ENCODE measurements at places on chromosomes 1 and 21.

- no peak for DNase-seq
Observed at GRCh38 chr1:176531921-176532897, 69.2 kb downstream of the PAPPA2 start.

GRCh38 chr1:95181096-95181495, 52.9 kb upstream of the RWDD3 start:
- DNase-seq = no peak

DNA sequence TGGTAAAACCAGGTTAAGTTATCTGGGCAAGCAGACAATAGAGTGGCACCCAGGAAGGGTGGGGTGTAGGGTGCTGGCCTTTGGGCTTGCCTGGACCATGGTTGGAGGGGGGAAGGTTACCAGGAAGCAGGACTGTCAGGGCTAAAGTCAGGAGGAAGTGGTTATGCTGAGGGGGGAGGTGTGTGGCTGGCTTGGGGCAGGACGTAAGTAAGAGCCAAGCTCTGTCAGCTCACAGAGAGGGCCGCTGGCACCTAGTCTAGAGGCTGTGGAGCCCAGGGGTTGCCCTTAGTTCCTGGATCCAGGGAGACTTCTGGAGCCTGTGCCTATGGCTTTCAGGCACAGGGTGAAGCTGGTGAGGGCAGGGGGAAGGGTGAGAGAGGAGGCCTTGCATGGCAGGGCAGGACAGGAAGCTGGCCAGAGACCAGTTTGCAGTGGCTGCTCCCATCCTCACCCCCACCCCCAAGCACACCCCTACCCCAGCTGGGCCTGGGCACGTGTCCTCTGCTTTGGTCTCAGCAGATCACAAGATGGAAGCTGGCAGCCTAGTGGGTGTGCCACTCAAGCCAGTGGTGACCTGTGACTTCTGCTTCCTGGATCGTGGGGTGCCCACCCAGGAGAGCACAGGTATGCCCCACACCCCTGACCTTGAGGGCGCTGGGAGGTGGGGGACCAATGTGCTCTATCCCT, 20.5 kb upstream of the SMYD3 start:
- no peak for DNase-seq

- DNase-seq = no peak
Observed at GRCh38 chr21:35530766-35531165, 481.7 kb upstream of the RUNX1 start.

GRCh38 chr1:91557039-91557690, 56.5 kb downstream of the CDC7 start:
- no peak for DNase-seq

DNA sequence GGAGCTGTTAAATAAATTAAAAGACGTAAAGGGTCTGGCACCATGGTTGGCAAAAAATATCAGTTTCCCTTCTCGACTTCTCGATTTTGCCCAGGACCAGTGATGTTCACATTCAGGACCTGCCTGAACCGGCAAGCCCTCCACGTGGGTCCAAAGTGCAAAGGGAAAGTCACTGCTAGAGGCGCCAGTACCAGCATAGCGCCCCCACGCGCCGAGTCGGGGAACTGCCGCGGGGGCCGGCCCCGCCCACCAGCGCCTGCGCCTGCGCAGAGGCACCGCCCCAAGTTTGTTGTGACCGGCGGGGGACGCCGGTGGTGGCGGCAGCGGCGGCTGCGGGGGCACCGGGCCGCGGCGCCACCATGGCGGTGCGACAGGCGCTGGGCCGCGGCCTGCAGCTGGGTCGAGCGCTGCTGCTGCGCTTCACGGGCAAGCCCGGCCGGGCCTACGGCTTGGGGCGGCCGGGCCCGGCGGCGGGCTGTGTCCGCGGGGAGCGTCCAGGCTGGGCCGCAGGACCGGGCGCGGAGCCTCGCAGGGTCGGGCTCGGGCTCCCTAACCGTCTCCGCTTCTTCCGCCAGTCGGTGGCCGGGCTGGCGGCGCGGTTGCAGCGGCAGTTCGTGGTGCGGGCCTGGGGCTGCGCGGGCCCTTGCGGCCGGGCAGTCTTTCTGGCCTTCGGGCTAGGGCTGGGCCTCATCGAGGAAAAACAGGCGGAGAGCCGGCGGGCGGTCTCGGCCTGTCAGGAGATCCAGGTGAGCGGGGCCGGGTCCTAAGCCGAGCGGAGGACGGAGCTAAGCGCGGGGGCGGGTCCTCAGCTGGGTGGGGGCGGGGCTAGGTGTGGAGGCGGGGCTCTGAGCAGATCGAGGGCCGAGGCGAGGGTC, at the start of gene PINK1:
Gene PINK1, plus strand, starts transcription at position 269 of the 875 bp plus-strand sequence. Its CDS starts 91 bp downstream, at position 360.
- peak; percentile 75 for DNase-seq

GRCh38 chr1:62725255-62725654, 37.1 kb upstream of the DOCK7 start:
- DNase-seq = no peak

GRCh38 chr1:19374083-19374801, 62.1 kb downstream of the SLC66A1 start:
- no peak for DNase-seq

GRCh38 chr1:59670662-59671061, 144.1 kb upstream of the HOOK1 start:
- no peak for DNase-seq

GRCh38 chr1:84165601-84166000, 21.5 kb downstream of the PRKACB start:
- no peak for DNase-seq

GRCh38 chr1:223048026-223048425, 95.0 kb downstream of the TLR5 start:
- no peak for DNase-seq

DNA sequence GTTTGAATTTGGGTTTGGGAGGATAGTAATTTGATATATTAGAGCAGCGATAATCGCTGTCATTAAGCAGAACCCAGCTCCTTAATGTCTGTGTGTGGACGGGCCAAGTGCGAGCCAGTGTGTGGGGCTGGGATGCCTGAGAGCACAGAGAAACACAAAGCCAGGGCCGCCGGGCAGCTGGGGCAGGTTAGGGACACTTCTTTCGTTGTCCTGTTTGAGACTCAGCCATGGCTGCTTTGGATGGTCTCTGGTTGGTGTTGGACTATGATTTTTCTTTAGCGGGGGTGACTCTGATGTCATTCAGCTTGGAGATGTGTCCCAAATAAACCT, 33.4 kb downstream of the ABCG1 start:
- no peak for DNase-seq

DNA sequence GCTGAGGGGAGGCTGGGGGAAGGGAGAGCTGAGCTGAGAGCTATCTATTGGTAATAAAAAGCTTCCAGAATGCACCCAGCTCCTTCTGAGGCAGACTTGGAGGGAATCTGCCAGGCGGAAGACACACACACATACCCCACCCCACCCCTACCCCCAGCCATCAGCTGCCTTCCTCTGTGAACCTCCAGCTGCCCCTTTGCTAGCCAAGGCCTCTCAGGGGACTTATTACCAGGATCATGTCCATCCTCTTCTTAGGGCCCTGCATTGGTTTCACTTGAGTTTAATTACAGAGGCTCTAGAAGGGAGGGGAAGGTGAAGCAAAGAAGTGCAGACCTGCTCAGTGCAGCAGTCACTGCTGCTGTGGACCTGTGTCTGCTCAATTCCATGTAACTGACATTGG, 156.4 kb downstream of the OMA1 start:
- no peak for DNase-seq

DNA sequence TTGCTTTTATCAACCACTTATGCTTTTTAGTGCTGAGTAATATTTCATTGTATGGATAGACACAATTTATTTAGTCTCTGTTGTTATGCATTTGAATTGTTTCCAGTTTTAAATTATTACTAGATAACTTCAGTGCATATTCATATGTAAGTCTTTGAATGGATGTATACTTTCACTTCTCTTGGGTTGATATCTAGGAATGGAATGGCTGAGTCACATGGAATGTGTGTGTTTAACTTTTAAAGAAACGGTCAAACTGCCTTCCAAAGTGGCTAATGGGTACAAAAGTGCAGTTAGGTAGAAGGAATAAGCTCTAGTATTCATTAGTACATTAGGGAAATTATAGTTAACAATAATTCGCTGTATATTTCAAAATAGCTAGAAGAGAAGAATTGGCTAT, 82.4 kb downstream of the NPHS2 start:
- no peak for DNase-seq

GRCh38 chr1:54464477-54465146, 58.4 kb upstream of the SSBP3 start:
- DNase-seq = no peak

GRCh38 chr1:209920844-209921243, 17.2 kb upstream of the SYT14 start:
- DNase-seq = no peak

DNA sequence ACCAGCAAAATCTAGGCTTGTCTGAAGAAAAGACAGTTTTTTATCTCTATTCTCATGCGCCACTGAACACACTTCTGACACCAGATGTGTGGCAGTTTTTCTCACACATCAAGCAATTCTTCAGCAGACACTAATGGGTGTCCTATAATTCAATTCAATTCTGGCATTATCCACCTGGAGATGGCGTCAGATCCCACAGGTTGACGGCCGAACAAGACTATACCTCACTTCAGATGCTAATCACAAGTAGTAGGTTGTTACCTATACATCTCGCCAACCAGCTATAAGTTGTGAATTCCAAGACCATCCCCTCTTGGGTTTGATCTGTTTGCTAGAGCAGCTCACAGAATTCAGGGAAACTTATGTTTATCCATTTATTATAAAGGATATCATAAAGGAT, 89.9 kb upstream of the ARTN start:
- no peak for DNase-seq

DNA sequence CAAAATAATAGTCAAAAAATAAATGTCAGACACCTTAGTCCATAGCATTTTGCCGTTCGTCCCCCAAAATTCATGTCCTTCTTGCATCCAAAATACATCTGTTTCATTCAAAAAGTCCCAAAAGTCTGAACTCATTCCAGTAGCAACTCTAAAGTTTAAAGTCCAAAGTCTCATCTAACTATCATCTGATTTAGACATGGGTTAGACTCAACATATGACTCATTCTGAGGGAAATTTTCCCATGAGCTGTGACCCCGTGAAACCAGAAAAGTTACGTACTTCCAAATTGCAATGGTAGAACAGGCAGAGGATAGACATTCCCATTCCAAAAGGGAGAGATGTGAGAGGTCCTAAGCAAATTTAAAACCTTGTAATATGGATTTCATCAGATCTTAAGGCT, 48.6 kb upstream of the CACHD1 start:
- no peak for DNase-seq

DNA sequence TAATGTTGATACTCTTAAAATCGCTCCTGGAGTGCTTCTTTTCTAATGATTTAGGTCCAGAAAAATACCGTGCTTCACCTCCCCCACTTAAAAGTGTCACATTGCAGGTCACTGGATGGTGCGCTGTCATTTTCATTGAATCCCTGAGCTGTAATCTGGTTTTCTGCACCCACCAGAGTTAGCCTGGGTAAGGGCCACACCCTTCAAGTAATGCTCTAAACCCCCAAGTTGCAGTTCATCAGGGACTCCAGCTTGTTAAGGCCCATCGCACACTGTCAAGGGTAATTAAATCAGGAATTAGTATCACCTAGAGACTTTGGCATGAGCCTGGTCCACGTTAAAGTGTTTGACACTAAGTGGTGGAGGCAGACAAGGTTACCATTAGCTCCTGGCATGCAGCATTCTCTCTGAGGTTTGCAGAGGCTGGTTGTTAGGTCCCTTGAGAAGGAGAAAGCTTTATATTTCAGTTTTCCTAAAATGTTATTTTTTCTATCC, 34.0 kb downstream of the ASTN1 start:
- DNase-seq = no peak

- DNase-seq = no peak
Observed at GRCh38 chr1:216051071-216051470, 372.2 kb downstream of the USH2A start.

DNA sequence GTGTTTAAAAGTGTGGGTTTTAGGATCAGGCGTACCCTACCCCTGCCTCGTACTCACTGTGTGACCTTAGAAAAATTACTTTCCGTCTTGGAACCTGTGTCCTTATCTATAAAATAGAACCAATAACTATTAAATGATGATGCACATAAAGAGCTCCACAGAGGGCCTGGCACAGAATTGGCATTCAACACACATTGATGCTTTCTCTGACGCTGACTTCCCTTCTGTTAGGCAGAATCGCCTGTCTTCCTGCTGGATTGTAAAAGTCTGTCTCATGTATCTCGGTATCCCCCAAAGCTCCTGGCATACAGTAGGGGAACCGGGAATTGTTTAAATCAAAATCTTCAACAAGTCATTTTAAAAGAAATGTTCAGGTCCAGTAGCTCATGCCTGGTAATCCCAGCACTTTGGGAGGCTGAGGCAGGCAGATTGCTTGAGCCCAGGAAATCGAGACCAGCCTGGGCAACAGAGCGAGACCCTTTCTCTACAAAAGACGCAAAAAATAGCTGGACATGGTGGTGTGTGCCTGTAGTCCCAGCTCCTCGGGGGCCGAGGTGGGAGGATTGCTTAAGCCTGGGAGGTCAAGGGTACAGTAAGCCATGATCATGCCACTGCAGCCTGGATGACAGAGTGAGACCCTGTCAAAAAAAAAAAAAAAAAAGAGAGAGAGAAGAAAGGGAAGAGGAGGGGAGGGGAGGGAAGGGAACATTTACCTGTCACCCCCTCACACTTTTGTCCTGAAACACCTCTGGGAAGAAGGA, 41.3 kb upstream of the FHAD1 start:
- no peak for DNase-seq

GRCh38 chr1:198848649-198849048, 209.8 kb downstream of the PTPRC start:
- no peak for DNase-seq

GRCh38 chr1:12709696-12710095, 6.2 kb upstream of the AADACL3 start:
- DNase-seq = no peak

DNA sequence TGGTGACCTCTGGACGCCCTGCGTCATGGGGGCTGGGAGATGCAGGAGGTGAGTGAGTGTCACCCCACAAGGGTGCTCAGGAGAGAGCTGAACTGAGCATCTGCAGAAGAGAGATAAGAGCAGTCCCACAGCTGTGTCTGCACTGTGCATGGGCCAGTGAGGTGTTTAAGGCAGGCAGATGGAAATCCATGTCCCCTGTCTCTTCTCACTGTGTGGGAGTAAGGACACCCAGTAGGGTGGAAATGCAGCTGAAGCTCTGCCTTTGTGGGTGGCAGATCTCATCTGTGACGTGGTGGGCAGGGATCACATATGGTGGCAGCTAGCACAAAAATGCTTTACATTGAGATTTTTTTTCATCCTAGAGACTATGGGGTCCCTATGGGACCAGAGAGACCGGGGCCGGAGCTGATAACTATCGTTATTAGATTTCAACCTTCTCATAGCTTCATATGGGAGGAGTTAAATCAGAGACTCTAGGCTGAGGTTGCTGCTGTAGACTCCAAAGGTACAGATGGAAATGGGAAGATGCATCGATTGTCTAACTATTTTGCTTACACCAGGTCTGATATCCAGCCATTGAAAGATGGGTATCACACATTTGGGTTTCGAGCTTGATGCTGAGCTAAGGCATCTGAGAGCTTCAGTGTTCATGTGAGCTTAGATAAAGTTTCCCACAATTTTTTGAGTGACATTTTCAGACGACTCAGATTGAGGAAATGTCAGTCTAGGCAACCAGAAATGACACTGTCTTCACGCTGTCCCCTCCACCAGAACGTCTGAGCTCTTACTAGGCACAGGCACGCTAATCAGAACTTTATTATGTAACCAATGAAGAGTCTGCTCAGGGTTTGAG, 65.3 kb upstream of the PSEN2 start:
- DNase-seq = no peak

Data from SJSA1 (cell line).